Daoy (cell line): ENCODE measurements at places on chromosomes 4 and X. TPM values are rescaled to one million over a fixed set of nuclear protein-coding genes. Genes with fewer than 3 reads are reported as not detected.
A peak's percentile ranks its signal among the peaks of the same experiment; 100 is the strongest.

The TCP11X2 gene
- total RNA-seq: not detected in 2 replicates

The CXXC4 gene
- total RNA-seq: 0.48 and 0.57 TPM in 2 replicates

DNA sequence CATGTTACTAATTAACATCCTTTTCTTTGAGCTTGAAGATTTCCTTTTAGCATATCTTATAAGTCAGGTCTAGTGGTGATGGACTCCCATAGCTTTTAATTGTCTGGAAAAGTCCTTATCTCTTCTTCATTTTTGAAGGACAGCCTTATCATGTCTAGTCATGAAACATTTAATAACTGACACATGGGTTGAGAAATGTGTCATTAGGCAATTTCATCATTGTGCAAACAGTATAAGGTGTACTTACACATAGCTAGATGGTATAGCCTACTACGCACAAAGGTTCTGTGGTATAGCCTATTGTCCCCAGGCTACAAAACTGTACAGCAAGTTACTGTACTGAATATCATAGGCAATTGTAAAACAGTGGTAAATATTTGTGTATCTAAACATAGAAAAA is 34.5 kb upstream of the ALG13 start:
- no peak for DNase-seq

- DNase-seq: no peak
Observed at GRCh38 chrX:28920153-28920943, 333.1 kb downstream of the IL1RAPL1 start.

The RAB41 gene
- not detected in 2 replicates for total RNA-seq

GRCh38 chr4:37475087-37475486 is 211.1 kb downstream of the RELL1 start:
- DNase-seq: no peak

The PLAC1 gene
- not detected in 2 replicates for total RNA-seq

DNA sequence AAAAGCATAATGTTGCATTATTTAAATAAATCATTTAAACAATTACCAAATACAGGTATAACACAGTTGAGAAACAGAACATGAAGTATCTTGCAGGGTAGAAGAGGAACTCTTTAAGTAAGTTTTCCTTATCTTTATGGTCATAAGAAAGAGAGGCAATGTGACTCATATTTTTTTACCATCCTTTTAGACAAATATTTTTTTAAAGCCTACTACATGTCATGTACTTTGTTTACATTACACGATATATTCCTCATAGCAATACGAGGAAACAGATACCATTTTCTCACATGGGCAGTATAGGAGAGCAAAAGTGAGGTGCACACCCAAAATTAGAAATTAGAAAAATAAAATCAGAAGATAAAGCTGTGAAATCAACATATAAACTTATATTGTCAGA is 49.3 kb upstream of the EPHA5 start:
- DNase-seq: no peak

DNA sequence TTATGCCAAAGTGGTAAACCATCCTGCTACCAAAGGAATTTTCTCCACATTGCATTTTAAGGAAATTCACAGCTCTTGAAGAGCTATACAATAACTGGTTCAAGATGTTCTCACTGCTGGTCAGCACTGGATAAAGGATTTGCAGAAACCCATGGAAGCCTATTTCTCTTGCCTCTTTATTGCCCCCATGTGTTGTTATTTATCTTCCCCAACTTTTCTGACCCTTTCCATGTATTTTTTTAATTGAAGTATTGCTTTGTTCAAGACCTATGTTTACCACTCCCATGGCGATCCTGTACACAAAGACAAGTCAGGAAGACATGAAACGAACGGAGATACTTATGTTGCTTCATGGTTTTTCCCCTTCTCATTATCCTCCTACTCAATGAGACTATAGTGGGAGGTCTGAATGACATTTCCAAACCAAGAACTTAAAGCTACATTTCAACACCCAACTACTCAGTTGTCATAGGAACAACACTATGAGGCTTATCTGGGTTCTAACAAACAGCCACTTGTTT is 566.4 kb upstream of the DIPK2B start:
- DNase-seq: no peak

DNA sequence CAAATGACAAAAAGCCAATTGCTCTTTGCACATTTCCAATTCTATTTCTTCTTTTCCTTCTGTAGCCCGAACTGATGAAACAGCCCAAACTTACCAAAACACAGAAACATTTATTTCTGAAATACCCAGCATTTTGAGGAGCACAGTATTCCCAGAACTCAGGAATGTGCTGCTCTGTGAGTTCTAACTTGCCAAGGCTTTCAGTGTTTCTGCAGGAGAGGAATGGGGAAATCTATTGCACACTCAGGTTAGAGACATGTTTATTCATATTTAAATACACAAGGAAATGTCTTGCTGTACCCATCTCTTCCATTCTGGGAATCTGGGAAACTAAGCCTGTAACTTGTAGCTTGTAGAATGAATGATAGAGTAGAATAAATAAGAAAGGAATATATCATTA is 10.7 kb downstream of the TMPRSS11D start:
- no peak for DNase-seq

- no peak for DNase-seq
Observed at GRCh38 chr4:158428242-158428641, 93.4 kb upstream of the RXFP1 start.

DNA sequence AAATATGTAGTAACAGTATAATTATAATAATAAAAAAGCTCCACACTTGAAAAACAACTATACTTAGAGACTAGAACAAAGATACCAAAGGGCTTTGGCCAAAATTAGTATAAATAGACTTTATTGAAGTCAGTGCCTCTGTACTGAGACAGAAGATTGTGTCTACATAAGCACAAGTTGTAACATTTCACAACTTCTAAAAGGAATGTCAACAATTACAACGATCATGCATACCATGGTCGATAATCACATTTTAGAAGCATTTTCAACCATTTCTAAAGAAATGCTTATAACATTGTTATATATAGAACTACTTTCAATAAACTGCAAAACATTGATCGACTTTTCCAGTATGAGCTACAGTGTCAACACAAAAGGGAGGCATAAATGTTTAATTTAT is 57.0 kb downstream of the DHX15 start:
- no peak for DNase-seq

GRCh38 chr4:56655209-56655626 is 25.9 kb downstream of the HOPX start:
- DNase-seq: peak; percentile 39

The ADH6 gene
- total RNA-seq: not detected in 2 replicates

- no peak for DNase-seq
Observed at GRCh38 chr4:20592663-20593062, 107.6 kb upstream of the PACRGL start.

The GSX2 gene
- not detected in 2 replicates for total RNA-seq
